ENCODE measurements at places on chromosomes 7 and 10.

GRCh38 chr10:58797356-58797755 is 284.7 kb downstream of the BICC1 start:
- no peak for DNase-seq

DNA sequence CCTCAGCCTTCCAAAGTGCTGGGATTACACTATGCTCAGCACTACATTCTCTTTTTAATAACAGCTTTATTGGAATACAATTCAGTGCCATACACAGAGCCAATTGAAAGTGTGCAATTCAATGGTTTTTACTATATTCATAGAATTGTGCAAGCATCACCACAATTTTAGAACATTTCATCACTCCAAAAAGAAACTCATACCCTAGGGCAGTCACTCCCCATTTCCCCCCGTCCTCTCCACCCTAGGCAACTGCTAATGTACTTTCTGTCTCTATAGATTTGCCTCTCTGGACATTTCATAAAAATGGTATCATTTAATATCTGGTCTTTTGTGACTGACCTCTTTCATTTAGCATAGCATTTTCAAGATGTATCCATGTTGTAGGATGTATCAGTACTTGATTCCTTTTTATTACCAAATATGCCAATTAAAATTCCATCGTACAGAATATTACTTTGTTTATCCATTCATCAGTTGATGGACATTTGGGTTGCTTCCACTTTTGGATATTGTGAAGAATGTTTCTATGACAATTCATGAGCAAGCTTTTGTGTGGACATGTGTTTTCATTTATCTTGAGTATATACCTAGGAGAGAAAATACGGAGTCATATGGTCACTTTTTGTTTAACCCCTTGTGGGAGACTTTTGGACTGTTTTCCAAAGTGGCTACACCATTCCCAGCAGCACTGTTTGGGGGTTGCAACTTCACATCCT is 6.3 kb upstream of the XPNPEP1 start:
- DNase-seq: peak; percentile 52

- DNase-seq: no peak
These were observed 4.3 kb downstream of the GPR22 start for GRCh38 chr7:107474104-107474521.

GRCh38 chr10:104835422-104835821 is 194.3 kb downstream of the SORCS3 start:
- no peak for DNase-seq

DNA sequence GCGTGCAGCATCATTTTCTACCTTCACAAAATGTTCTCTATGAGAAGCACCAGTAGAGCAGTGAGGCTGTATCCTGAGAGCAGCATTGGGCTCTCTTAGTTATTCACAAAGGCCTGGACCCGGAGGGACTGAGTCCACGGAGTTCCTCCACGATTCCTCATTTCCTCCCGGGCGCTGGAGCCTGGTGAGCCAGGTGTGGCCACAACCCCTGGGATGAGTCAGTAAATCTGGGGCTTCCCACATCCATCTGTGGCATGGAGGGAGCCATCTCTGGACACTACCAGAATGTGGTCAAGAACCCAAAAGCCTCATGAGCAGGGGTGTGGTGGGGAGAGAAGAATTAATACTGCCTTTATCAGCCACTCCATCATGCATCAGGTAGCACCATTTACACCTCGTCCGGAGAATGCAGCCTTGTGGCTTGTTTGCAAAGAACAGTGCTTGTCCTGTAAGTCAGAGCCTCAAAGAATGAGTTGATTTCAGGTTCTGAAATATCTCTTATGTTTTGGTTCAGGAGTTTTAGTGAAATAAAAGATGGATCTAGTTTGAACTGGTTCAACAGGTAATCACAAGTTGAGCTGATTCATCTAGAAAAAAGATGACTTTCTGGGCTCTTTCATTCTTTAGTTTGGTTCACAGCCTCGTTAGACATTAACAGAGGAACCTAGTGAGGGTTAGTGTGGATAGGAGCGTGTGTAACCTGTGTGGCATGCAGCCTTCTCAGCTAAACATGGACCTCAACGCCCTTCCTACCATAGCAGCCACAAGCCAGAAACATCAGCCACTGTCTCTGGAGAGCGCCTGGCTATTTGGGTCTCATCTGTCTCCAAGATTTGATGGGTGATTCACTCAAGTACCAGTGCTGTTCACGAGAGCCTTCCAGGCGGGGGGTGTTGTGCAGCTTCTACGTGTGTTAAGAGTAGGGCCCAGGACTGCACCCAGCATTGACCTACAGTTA is 95.2 kb downstream of the WDR37 start:
- DNase-seq: no peak

DNA sequence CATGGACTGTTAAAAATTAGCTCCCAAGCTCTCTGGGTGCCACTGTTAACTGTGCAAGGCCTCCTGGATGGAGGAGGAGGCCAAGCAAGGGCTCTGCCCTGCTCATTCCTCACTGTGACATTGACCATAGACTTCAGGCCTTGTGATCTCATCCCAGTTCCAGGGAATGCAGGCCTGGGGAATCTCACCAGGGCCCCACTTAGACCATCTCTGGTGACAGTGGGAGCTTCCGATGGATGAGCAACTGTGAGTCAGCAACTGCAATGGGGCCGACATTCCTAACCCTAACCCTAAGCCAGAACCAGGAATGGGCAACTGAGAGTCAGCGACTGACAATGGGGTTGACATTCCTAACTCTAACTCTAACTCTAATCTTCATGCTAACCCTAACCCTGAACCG is 50.4 kb upstream of the MSMB start:
- DNase-seq: no peak

GRCh38 chr10:125066764-125067450 is 93.5 kb downstream of the CTBP2 start:
- no peak for DNase-seq

DNA sequence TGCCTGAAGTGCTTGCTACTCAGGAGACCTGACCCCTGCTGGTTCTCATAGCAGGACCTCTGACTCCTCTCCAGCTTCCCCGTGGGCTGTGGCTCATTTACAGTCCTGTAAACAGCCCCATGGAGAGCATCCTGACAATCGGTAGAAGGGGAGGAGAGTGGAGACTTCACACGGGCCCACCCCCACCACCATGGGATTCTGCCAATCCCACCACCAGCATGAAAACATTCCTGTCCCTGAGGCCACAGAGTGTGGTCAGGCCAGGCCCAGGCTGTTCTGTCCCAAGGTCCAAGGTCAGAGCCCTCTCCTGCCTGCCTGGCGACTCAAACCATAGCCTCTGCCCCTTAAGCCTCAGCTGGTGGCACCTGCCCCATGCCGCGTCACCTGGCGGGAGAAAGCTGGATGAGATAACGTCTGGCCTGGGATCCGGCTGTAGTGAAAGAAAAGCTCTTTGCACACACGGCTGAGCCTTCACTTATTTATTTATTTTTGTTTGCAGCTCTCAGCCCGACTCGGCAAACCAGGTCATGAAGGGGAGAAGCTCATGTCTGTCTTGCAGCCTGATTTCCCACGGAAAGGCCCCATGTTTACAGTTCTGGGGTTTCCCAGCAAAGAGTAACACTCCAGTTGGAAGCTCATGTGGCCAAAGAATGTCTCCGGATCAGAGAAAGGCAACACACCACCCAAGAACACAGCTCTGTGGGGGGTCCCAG is 293.6 kb upstream of the ZMIZ1 start:
- no peak for DNase-seq

GRCh38 chr7:16260236-16260728 is 161.1 kb downstream of the CRPPA start:
- DNase-seq: peak; percentile 46

- DNase-seq: peak; percentile 2
These were observed 55.4 kb upstream of the LMTK2 start for GRCh38 chr7:98051118-98051744.

DNA sequence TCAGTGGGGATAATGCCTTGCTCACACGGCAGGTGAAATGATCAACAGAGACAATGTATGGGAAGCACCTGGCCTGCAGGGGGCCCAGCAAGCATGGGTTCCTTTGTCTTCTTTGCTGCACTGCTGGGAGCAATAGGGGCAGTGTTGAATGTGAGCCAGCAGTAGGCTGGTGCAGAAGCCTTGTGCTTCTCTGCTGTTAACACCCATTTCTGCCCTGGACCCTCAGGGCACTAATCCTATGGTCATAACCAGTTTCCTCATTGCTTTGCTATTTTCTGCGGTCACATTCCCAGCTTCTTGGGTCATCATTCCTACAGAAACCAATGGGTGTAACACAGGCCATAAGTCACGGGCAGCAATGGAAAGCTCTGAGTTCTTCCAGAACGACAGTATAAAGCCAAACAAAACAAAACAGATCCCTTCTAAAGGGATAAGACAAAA is 10.9 kb upstream of the LGI1 start:
- no peak for DNase-seq

DNA sequence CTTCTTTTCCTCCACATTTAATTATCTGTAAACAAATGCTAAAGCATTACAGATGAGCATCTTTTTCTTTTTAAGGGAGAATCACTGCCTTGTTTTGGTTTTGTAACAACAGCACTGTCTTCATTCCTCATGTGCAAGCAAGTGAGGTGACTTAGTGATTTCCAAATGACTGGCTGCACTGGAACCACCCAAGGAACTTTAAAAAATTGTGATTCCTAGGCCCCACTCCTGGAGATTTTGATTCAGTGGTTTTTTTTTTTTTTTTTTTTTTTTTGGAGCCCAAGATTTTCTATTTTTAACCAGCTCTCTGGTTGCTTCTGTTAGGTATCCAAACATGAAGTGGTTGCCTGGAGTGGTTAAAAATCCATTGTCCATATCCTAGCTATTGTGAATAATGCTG is 176.2 kb downstream of the LRMDA start:
- no peak for DNase-seq

- peak; percentile 85 for DNase-seq
These were observed 51.8 kb upstream of the AGR3 start for GRCh38 chr7:16933296-16934279.

DNA sequence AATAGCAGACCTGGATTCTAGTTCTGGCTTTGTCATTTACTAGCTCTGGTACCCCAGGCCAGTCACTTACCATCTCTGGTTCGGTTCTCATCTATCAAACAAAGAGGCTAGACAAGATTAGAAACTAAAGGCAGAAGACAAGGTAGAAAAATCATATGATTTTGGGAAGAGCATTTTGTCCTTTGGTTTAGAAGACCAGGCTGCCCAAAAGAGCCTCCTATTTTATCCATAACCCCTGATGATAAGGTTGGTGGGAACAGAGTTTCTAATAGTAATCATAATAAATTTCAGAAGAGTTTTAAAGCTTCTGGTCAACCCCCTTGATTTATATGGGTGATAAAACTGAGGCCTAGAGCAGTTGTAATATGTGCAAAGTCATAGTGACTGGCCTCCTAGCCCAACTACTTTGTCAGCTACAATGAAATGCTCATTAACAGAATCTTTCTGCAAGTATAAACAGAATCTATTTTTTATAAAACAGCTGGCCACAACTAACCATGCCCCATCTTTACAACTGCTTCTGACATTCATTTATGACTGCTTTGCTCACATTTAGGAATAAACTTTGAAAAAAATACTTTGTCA is 23.4 kb downstream of the COX15 start:
- peak; percentile 87 for DNase-seq

- DNase-seq: peak; percentile 73
These were observed 20.3 kb upstream of the SFRP5 start for GRCh38 chr10:97791824-97792721.
